Stimulated activated CD8-positive, alpha-beta memory T cell treated with anti-CD3 and anti-CD28 coated beads, Interleukin-15, amount 100 ng/mL, for 24 hours (primary cell): ENCODE measurements at places on chromosomes 11 and 22.

GRCh38 chr11:75802913-75803820 is 11.8 kb upstream of the UVRAG start:
- peak; percentile 25 for DNase-seq

DNA sequence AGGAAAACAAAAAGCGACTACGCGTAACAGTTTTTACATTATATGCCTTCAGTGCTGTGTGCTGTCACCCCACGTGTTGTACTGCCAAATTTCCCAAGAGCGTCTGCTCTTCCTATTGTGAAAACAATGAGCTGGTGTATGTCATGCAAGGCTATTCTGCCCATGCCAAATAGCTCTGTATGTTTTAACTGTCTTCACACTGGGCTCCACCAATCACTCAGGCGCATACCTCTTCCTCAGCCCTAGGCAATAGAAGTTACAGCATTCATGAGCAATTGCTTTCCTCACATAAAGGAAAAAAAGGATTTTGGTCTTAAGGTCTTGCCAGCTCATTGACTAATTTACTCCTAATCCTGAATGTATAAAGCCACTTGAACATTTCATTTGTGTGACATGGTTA is 606.8 kb downstream of the NTM start:
- DNase-seq: no peak

DNA sequence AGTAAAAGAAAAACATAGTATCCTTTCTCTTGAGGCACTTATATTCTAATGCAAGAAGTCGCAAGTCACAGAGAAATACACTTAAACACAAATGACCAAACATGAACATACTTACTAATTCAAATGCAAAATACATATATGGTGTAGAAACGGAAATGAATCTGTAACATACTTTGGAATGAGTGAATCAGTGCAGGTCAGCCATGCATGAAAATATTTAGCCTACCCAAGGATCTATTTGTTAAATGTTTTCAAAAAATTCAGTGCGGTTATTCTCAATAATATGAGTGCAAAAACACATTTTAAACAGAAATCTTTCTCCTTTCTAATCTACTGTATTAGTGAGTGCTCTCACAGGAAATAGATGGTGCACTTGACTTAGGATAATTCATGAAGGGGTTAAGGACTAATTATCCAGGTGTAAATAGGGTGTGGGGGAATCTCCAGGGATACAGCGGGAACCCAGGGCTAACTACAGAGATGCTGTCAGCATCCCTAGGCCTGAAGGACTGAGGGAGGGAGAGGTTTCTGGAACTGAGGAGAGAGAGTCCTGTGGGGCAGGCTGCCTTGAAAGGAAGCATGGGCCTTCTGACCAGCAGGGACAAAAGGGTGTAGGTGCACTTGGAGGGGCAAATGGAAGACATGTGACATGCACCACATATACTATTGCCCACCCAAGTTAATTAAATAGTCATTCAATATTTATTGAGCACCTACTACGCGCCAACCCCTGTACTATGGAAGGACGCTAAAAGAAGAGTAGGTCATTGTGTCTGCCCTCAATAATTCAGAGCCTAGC is 139.2 kb downstream of the MAML2 start:
- no peak for DNase-seq

- DNase-seq: no peak
These were observed 2.6 kb upstream of the CARD18 start for GRCh38 chr11:105142167-105142566.

DNA sequence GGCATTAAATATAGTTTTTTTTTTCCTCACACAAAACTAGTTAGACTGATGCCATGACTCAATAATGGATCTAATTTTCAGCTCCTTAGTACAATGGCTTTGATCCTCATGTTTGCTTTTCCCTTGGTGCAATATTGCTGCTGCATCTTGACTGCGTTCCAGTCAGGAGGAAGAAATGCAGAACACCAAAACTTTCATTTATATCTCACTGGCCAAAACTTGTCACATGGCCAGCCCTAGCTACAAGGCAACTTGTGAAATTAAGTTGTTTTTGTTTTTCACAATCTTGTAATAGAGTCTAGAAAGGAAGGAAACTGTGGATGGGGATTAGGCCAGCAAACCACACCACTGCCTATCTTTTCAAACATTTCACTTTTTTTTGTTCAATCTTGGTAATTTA is 36.7 kb downstream of the SMC1B start:
- DNase-seq: no peak

GRCh38 chr22:34914846-34915245 is 151.1 kb upstream of the ISX start:
- DNase-seq: no peak

- DNase-seq: no peak
These were observed 56.8 kb downstream of the DHCR7 start for GRCh38 chr11:71391352-71391751.

GRCh38 chr22:24341627-24342026 is 71.0 kb downstream of the SPECC1L start:
- DNase-seq: no peak

- no peak for DNase-seq
These were observed 932 bp downstream of the IRAG1 start for GRCh38 chr11:10692531-10693115.

DNA sequence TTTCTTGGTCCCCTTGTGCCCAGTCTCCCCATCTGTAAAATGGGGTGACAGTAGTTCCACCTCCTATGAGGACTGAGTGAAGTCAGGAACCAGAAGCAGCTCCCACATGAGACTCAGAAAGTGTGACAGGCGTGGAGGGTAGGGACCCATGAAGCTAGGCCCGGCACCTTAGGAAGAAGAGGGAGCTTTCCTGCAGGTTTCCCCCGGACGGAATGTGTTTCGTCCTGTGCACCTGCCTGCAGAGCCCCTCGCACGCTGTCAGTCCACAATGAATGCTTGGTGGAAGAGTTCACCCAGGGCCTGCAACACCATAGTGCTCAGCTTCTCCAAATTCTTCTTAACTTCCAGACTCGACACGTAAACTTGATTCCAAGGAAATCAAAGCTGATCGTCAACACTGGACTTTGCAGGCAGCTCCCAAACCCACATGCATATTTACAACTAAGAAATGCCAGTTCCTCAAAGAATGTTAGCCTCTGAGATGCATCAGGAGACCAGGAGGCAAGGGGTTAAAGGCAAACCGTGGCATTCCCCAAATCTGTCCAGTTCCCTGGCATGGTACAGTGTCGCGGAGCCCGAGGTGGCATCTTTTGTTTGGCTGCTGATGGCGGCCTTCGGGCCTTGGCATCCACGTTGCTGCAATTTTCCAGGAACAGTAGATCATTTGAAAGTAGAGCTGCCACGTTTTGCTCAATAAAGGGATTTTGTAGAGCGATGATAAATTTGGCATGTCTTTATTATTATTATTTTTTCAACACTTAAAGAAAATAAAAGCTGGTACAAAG is 15.4 kb downstream of the LRP5 start:
- no peak for DNase-seq

GRCh38 chr11:115366826-115367225 is 137.4 kb downstream of the CADM1 start:
- no peak for DNase-seq

- no peak for DNase-seq
These were observed 21.0 kb downstream of the P2RY2 start for GRCh38 chr11:73239111-73239521.

- DNase-seq: no peak
These were observed 67.4 kb upstream of the RASSF10 start for GRCh38 chr11:12941671-12942070.

DNA sequence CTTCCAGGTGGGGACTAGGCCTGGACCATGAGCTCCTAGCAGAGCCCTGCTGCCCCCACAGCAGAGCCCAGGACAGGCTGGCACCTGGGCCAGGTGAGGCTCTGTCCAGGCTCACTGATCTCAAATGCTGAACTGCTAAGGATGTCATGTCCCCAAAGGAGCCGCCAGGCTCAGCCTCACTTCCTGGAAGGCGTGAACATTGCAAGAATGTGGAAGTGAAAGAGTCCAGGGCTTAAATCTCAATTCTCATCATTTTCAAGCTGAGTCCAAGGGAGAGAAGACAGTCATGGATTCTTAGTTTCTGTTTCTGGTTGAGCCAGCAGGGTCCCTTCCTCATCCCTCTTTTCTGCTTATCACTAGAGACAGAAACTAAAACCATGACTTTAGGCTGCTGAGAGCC is 5.0 kb downstream of the ASCL2 start:
- no peak for DNase-seq

- DNase-seq: no peak
These were observed 69.9 kb upstream of the SHANK2 start for GRCh38 chr11:71322192-71322735.

DNA sequence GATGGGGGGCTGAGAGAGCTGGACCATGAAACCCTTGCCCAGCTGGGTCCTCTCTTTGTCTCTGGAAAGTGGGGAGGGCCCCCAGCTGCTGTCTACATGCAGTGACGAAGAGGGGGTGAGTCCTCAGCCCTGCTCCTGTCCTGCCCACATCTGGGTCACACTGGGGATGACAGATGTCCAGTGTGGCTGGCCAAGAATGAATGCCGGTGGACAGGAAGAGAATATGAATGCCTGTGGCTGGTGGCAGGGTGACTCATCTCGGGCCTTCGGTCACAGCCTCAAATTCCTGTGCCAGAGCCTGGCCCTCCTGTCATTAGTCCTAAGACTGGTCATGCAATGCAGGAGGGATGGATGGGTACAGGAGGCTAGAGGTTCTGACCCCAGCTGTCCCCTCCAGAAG is 2.2 kb upstream of the PNPLA3 start:
- DNase-seq: no peak

DNA sequence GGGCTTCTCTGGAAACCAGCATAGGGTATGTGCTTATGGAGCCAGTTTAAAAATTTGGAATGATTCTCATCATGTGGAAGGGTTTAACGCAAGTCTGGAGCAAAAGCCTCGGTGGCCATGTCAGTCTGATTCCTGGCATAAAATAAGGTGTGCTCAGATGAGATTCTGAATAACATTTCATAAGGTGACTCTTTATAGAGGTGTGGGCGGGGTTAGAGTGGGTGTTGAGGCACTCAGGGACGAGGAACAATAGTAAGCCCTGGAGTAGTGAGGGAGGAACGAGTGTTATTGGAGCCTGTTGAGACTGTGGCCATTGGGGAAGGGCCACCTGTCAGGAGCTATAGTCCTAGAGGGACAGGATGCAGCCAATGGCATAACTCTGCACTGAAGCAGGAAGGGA is 13.0 kb upstream of the KIRREL3 start:
- DNase-seq: no peak

GRCh38 chr11:102457865-102458264 is 5.3 kb upstream of the TMEM123 start:
- no peak for DNase-seq

- no peak for DNase-seq
These were observed at the start of the genes NLRP14 and ZNF214 for GRCh38 chr11:7020183-7020917. Gene NLRP14, plus strand, starts transcription at chr11:7020479. Its CDS starts 18,108 bp downstream, at chr11:7038587. Gene ZNF214, minus strand, starts transcription at chr11:7020346. Its CDS starts 17,511 bp downstream, at chr11:7002835.

DNA sequence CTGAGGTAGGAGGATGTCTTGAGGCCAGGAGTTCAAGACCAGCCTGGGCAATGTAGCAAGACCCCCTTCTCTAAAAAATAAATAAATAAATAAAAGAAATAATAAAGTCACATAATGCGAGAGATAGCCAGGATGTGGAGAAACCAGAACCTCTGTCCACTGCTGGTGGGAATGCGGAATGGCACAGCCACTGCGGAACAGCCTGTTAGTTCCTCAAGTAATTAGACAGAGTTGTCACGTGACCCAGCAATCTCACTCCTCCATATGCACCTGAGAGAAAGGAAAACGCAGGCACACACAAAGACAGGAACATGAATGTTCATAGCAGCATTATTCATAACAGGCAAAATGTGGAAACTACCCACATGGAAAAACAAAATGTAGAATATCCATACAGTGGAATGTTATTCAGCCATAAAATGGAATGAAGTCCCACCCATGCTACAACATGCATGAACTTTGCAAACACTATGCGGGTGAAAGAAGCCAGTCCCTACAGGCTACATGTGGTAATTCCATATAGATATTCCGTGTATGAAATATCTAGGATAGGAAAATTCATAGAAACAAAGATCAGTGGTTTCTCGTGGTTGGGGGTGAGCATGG is 27.4 kb downstream of the LIF start:
- no peak for DNase-seq

DNA sequence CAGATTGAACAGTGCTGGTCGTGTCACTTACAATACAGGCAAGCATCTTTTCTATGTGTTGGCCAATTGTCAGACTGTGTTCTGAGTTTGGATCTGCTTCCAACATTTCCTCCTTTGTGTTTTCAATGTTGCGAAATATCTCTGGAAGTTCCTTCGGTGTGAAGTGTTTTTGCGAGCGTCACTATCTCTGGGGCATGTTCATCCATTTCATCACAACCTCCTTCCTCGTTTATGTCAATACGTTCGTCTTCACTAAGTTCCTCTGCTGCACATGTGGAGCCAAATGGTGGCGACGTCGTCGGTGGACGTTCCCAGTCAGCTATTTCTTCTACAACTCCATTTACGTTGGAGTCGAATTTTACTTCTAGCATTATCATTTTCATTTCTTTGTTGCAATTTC is 100.2 kb upstream of the LMO1 start:
- no peak for DNase-seq

DNA sequence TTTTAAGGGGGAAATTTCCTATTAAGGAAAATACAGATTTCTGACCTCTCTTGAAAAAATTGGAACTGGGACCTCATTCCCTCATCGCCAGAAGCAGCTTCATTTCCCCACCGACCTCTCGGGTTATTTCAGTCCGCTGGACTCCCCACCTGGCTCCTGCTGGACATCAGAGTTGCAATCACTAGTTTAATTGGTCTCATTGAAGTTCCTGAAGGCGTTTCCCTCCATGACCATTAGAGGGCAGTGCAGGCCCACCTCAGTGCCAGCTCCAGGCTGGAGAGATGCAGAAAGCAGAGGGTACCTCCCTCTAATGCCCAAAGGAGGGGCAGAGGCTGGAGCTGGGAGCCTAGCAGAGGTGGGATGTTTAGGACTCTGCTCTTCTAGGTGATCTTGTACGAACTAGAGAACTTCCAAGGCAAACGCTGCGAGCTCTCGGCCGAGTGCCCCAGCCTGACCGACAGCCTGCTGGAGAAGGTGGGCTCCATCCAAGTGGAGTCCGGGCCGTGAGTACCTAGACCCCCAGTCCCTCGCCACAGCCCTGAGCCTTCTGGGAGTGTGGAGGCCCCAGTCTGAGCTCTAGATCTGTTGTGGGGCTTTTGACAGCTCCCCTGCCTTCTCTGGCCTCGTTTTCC is 2.7 kb downstream of the CRYBB3 start:
- peak; percentile 25 for DNase-seq

- DNase-seq: no peak
These were observed 3.9 kb upstream of the EHF start for GRCh38 chr11:34616830-34617504.

DNA sequence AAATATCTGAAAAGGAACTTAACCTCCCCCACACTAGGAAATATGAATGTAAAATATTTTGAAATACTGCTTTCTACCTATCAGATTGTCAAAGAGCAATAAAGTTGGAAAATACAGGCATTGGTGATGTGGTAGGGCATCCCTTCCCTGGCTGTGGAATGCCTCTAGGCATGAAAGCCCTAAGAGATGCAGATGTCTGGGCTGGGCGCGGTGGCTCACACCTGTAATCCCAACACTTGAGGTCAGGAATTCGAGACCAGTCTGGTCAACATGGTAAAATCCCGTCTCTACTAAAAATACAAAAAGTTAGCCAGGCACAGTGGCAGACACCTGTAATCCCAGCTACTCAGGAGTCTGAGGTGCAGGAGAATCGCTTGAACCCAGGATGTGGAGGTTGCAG is 22.0 kb downstream of the ARAP1 start:
- no peak for DNase-seq
